ENCODE measurements at places on chromosomes 12 and 14.

- DNase-seq = no peak
Measured at GRCh38 chr12:131009595-131010395, 56.1 kb downstream of the ADGRD1 start.

DNA sequence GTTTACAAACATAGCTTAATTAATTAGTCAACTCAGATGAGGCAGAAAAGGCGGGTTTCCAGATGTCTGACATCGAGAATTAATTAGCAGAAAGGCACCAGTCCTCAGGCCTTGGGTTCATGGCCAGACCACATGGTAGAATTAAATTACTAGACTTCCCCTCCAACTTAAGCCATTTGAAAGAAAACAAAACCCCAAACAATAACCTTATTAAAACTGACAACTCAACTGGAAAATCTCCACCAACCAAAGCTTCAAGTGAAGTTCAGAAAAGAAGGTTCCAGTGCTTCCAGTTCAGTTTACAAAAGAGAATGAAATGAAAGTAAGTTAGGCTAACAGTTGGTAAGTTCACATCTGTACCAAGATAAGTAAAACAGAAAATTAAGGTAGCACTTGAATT lies 349.5 kb downstream of the GRIN2B start:
- no peak for DNase-seq

DNA sequence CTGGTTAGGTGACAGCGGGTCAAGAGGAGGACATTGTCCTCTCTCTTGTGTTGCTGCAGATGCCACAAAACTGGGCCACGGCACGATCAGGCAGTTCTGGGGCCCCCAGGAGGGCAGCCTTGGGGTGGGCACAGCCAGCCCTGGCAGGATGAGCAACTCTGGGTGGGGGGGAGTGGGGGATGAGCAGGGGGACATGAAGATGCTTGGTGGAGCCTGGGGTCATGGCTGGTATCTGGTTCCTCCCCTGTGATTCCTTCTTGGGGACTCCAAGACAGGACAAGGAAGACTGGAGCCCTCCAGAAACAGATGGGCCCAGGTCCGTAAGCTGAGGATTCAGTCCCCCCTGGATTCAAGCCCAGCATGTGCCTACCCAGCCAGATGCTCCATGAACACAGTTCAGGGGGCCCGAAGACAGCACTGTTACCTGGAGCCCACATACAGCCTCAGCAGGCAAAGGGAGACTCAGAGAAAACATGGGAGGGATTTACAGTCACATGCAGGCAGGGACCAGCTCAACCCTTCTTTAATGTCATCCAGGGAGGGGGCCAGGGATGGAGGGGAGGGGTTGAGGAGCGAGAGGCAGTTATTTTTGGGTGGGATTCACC lies 10.4 kb downstream of the SERPINA1 start:
- no peak for DNase-seq

DNA sequence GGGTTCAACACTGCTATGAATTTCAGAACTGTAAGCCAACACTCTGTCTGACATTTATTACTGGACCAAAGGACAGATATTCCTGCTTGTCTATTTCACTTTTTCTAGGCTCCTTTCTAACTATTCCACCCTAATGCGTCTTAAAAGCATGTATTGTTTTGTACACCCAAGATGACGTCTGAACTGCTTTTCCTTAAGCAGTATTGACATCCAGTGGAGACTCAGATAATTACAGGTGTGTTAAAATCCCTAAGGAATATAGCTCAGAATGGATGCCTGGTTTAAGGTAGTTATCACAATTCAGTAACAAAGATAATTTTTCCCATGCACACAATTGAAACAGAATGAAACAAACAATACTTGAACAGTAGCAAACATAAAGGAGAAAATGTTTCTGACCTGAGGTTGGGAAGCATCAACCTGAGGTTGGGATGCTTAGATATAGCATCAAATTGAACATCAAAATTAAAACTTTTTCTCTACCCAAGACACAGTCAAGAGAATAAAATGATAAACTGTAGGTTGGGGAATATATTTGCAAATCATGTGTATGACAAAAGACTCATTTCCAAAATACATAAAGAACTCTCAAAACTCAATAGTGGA lies 93.7 kb upstream of the PTPRR start:
- no peak for DNase-seq

DNA sequence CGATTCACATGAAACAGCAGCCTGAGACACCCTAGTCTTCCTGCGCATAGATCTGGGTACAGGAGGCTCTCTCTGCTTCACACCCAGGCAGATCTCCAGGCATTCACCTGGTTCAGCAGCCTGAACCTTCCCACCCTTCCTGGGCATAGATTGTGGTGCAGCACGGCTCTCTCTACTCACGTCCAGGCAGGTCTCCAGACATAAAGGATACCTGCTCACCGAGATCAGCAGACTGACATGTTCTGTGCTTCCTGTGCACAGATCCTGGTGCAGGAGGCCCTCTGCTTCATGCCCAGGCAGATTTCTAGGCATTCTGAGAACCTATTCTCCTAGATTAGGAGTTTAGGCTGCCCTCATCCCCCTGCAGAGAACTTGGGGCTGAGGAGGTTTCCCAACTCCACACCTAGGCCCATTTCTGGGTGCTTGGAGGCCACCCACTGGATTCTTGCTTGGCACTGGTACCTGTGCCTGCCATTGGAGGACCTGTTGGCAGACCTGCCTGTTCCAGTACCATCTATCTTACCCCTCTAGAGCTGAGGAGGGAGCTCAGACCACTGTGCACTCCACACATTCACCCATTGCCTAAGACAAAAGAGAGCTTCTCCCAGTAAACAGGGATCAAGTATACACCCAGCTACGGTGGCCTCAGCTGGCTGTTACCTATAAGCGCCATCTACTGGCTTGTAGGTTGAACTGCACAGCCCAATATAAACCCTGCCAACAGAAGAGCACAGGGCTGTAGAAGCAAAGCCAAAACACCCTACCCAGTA lies 28.0 kb upstream of the GARIN6 start:
- DNase-seq = no peak

- no peak for DNase-seq
Measured at GRCh38 chr12:78651755-78652154, 212.8 kb upstream of the SYT1 start.

DNA sequence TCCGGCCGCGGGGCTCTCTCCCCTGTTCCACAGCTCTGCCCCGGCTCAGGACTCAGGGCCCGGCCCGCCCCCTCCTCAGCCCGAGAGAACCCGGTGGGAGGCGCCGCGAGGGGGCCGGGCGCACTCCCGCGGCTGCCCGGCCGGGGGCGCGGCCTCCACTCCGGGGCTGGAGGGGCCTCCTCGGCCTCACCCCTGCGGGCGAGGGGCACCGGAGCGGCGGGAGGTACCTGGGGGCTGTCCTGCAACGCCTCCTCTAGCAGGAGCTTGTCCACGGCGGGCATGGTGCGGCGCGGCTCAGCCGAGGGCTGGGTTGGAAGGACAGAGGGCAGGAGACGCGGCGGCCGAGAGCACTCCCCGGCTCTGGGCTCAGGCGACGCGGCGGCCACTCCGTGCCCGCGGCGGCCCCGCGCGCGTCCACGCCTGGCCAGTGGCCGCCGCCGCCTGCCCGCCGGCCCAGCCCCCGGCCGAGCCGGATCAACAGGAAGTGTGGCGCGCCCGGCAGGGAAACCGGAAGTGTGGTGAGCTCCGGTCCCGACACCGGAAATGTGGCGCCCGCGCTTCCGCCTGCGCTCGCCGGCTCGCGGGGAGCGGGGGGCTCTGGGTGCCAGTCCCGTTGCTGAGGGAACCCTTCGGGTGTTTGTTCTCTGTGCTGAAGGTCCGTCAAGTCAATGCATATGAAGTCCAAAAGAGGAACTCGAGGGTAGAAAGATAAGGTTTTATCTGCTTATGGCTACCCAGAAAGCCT lies at the start of gene APPL2:
Gene APPL2, minus strand, starts transcription at position 443 of the 745 bp plus-strand sequence. Its CDS starts 162 bp downstream, at position 281.
- DNase-seq = peak; percentile 74

GRCh38 chr14:24417832-24418491 lies 11.5 kb downstream of the CBLN3 start:
- no peak for DNase-seq

- DNase-seq = no peak
Measured at GRCh38 chr14:49857427-49858003, 4.9 kb upstream of the NEMF start.

GRCh38 chr12:92740411-92740810 lies 37.6 kb downstream of the PLEKHG7 start:
- no peak for DNase-seq

- DNase-seq = no peak
Measured at GRCh38 chr12:102811110-102811737, 105.8 kb downstream of the PAH start.

- DNase-seq = no peak
Measured at GRCh38 chr12:10739157-10740118, 16.3 kb upstream of the YBX3 start.

DNA sequence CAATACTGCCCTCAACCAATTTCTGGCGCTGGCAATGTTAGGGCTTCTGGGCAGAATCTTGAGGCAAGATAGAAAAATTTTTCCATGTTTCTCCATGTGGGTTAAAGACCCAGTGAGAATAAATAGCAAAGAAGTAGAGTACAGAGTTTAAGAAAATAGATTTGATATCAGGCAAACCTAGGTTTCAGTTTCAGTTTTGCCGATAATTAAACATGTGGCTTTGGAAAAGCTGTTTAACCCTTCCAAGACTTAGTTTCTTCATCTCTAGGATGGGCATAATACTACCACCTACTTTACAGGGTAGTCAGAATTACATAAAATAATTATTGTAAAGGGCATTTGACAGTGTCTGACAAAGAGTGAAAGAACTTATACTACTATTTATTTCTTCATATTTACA lies 360.4 kb downstream of the PCNX1 start:
- no peak for DNase-seq

Measured in activated T-helper 1 cell treated with anti-CD3 and anti-CD28 coated beads, Interleukin-2, amount 50 U/mL, for 16 hours (primary cell).